ENCODE measurements at places on chromosomes 11 and 22.

GRCh38 chr22:49906071-49906798 lies 12.0 kb downstream of the ALG12 start:
- no peak for DNase-seq

GRCh38 chr11:10324474-10324873 lies 19.6 kb downstream of the ADM start:
- no peak for DNase-seq

DNA sequence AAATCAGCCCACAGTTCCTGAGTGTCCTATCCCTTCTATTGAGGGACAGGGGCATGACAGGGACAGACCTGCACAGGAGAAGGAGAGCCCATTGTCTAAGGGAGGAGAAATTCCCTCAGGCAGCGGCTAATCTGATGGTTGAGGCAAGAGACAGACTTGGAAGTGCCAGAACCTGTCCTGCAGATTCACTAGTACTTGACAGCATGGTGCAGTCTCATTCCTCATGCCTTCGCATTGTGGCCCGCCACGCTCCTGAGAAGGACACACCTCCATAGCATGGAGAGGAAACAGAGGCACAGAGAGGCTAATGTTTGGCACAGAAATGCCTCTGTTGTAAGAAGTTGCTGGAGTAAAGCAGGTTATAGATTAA lies 3.2 kb downstream of the P2RY6 start:
- no peak for DNase-seq

GRCh38 chr11:43250309-43250708 lies 61.5 kb upstream of the API5 start:
- no peak for DNase-seq

DNA sequence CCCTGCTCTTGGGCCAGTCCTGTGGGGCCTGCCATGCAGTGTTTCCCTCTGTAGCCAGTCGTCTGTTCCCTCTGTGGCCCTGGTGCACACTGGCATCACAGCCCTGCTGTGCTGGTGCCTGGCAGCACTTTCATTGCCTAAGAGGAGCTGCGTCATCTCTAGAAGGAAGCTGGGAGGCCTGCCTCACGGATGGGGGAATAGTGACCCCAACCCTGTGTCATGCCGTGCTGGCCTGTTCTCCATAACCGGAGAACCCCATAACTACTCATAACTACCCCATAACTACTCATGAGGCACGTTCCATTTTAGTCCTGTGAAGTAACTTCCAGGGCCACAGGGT lies 14.0 kb downstream of the RAB36 start:
- peak; percentile 82 for DNase-seq

- DNase-seq = no peak
Observed at GRCh38 chr11:37770145-37770544, 1172.1 kb upstream of the RAG2 start.

GRCh38 chr11:37474889-37475288 lies 876.9 kb upstream of the RAG2 start:
- no peak for DNase-seq

GRCh38 chr11:73126804-73127480 lies 15.2 kb downstream of the FCHSD2 start:
- DNase-seq = no peak

- DNase-seq = no peak
Observed at GRCh38 chr11:104581246-104581980, 316.8 kb downstream of the CASP12 start.

DNA sequence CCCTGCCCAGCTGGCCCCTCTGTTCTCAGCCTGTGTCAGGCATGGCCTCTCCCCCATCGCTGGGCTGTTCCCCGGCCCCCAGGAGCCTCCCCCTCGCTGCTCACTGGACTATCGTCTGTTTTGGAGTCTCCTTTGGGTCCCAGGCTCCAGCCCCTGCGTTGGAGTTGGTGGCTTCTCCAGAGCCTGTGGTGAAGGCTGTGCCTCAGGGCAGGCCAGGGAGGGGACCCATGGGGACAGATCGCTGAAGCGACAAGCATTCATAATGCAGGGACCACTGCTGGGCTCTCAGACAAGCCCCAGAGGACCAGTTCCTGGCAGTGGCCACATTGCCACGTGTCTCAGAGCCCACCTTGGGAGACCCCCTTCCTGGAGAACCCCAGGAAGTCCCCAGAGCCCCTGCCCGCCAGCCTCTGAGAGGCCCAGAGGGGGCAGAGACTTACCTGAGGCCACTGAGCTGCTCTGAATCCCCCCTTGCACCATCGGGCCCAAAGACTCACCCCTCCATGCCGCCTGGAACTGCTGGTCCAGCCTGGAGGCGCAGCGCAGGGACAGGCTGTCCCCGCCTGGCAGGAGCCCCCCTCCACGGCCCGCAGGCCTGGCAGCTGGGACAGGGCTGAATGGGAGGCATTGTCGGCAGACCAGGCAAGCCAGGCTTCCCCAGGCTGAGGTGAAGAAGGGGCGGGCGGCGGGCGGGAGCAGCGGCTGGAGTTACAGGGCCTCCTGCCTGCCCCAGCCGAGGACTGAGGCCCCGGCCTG lies at the start of gene CHADL:
Gene CHADL (minus strand): TSS at position 555 of the 756 bp plus-strand sequence. CDS start 50 bp downstream, at position 505.
- DNase-seq = no peak

DNA sequence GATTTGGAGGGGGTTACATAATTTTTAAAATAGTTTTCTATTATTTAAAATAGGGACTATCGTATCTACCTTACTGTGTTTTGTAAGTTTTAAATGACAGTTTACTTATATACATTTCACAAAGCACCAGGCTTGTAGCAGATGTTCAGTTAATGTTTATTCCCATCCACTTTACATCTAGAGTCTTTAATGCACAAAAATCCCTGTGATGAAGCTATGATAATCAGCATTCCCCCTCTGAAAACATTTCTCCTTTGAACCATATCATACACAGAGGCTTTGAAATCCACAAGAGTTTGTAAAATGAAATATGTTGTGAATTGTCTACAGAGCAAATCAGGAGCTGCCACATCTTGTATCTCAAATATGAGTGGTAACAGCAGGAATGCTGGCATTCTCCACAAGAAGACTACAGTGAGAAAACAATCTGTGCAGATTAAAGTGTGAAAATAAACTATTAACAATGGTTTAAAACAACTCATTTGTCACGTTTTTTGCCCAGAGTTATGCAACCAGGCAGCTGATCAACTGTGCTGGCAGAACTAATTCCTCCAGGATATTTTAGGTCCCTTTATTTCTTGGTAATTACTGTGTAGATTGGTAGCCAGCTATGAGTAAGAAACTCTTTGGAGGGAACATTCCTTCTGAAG lies 699.1 kb upstream of the ARHGAP42 start:
- no peak for DNase-seq

- no peak for DNase-seq
Observed at GRCh38 chr11:36235750-36236149, 53.5 kb downstream of the COMMD9 start.

DNA sequence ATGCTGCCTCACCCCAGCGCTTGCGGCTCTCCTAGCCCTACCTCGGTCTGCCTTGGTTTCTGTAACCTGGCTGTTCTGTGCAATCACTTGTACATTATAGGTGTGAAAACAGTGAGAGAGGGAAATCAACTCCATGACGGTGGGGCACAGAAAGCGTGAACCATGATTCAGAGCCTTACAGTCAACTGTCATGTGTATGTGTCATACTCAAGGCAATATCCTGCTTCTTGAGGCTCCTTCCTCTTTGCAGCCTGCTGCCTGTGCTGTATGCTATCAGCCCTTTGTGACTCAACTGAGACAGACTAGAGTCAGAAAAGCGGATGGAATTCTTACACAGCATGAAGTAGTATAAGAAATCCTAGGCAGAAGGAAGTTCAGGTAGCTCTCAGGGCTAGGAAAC lies 2.1 kb downstream of the NRIP3 start:
- peak; percentile 92 for DNase-seq

- DNase-seq = no peak
Observed at GRCh38 chr11:65167656-65168055, 2.4 kb upstream of the SPDYC start.

- no peak for DNase-seq
Observed at GRCh38 chr22:19674929-19675253, 39.4 kb upstream of the SEPTIN5 start.

GRCh38 chr11:105220121-105220520 lies 80.6 kb upstream of the CARD18 start:
- peak; percentile 85 for DNase-seq
